ENCODE measurements at places on chromosomes 2 and 18.

GRCh38 chr2:160680294-160680693 is 186.7 kb upstream of the RBMS1 start:
- DNase-seq: no peak

- no peak for DNase-seq
Measured at GRCh38 chr18:45837283-45838070, 12.0 kb downstream of the SIGLEC15 start.

DNA sequence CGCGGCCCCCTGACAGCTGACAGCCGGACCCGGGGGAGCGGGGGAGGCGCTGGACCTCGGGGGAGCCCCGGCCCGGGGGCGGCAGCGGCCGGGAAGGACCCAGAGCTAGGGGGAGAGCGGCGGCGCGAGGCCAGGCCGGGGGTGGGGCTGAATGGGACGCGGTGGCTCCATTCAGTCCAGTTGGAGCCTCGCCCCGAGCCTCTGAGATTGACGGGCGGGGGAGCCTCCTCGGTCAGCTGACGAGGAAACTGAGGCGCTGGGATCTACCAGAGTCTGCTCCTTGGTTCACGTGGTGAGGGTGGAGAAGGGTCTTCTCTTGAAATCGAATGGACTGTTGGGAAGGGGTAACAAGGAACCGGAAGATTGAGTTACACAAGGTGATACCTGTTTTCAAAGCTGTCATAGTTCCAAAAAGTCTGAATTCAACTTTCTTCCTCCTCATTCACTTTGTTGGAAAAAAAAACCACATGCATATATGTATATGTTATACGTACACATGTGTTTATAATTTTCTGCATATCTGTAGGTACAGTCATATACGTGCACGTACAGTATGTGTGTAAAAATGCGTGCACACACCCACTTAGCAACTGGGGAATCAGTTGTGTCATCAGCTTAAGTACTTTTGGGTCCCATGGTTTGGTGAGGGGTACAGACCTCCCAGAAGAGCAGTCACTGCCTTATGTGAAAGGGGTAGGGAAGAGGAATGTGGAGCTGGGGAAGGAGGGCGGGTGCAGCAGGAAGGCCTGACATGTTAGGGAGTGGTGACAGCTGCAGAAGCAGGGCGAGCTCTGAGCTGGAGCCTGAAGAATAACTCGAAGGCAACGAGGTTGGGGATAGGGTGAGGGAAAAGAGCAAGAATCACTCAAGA is 628 bp downstream of the PPP1R7 start:
- no peak for DNase-seq

GRCh38 chr2:210539578-210540416 is 16.6 kb upstream of the CPS1 start:
- no peak for DNase-seq

GRCh38 chr2:69798290-69798908 is 31.1 kb upstream of the GMCL1 start:
- DNase-seq: peak; percentile 46

- DNase-seq: no peak
Measured at GRCh38 chr2:216349366-216349765, 22.9 kb downstream of the MARCHF4 start.

- no peak for DNase-seq
Measured at GRCh38 chr2:165563468-165564225, 94.1 kb downstream of the CSRNP3 start.

DNA sequence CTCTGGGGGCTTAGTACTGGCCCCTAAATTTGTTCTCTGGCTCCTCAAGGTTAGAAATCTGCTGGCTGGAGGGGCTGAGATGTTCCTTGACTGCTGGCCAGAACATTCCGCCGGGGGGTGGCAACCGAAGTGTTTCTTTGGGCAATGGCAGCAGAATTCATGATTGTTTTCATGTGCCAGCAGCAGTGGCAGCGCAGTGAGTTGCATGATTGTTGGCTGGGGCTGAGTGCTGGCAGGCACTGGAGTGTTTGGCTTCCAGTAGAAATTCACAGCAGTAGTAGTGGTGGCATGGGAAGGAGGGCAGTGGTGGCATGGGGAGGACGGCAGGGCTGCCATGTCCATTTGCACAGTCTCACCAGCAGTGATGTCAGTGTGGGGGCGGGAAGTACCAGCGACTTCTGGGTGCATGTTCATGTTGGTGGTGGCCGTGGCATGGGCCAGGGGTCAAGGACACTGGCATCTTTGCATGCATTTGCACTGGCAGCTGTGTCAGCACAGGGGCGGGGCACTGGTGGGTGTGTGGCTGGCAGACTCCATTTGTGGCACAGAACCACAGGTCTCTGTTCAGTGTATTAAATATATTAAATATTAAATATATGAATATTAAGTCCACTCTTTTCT is 130.6 kb upstream of the CDH7 start:
- DNase-seq: no peak

DNA sequence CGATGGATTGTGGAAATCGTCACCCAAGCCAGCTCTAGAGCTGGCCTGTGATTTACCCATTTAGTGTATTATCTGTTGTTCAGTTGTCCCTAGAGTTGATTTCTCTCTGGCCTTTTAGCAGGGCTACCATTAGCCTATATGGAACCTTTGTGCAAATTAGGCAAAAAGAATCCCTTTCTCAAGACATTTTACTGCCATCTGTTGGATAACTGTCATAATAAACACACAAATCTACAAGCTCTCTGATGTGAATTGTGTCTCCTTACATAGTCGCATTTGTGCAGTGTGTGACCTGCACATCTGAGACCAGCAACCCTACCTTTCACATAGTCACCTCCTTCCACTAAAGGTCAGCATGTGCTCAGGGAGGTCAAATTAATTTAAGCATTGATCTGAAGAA is 34.0 kb downstream of the LOXHD1 start:
- DNase-seq: peak; percentile 30

- no peak for DNase-seq
Measured at GRCh38 chr2:176892676-176893226, 319.8 kb upstream of the HNRNPA3 start.

- DNase-seq: no peak
Measured at GRCh38 chr2:53234548-53234903, 533.1 kb upstream of the CHAC2 start.

- no peak for DNase-seq
Measured at GRCh38 chr2:65834062-65834461, 401.7 kb upstream of the SPRED2 start.

- DNase-seq: no peak
Measured at GRCh38 chr2:34069604-34070003, 470.5 kb upstream of the FAM98A start.

DNA sequence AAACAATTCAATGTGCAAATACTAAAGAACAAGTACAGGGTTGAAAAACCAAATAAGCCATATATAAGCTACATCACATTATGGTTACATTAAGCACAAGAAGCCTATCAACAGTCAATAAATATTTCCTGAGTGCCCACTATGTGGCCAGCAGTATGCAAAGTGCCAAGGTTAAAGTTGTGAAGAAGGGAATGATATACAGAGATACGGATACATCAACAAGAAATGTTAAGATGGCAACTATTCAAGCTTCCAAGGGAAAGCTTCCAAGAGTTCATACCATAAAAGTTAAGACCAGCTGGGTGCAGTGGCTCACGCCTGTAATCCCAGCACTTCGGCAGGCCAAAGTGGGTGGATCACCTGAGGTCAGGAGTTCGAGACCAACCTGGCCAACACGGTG is 14.0 kb downstream of the DYM start:
- no peak for DNase-seq

GRCh38 chr2:160555420-160556071 is 61.9 kb upstream of the RBMS1 start:
- no peak for DNase-seq

DNA sequence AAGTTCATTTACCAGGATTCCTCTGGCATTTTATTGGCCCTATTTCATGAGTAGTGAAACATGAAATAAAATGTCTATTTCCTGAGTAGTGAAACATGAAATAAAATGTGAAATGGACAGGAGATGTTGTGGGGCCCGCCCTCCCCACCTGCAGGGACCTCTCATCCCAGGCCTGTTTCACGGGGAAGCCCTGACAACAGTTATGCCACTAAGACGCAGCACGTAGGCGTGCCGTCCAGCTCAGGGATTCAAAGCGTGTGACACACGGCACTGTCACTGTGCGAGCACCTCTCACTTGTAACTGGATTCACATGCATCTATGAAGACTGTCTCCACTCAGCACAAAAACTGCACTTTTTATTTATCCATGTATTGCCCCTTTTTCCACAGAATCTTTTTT is 83.4 kb upstream of the SNTG2 start:
- DNase-seq: no peak

GRCh38 chr2:217975626-217976025 is 27.2 kb downstream of the TNS1 start:
- DNase-seq: no peak

- DNase-seq: no peak
Measured at GRCh38 chr2:46926863-46927262, 11.3 kb upstream of the MCFD2 start.

DNA sequence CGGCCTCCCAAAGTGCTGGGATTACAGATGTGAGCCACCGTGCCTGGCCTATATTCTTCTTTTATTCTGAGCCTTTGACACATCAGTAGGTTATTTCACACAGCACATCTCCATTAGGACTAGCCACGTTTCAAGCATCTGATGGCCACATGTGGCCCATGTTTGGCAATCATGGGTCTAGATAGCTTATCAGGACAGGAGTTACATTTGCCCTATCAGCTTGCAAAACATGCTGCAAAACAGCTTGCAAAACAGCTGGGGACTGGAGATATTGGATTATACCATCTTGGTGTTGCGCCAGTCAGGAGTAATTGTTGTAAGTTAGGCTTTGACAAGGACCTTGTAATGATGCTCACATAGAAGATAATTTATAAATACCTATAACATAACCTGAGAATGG is 94.9 kb downstream of the GBX2 start:
- DNase-seq: no peak

- DNase-seq: no peak
Measured at GRCh38 chr18:28459587-28459986, 282.7 kb upstream of the CDH2 start.

- DNase-seq: no peak
Measured at GRCh38 chr2:241592126-241592845, 33.7 kb downstream of the BOK start.

GRCh38 chr2:71696381-71696780 is 243.0 kb downstream of the DYSF start:
- DNase-seq: no peak

- no peak for DNase-seq
Measured at GRCh38 chr18:35267809-35268208, 22.2 kb downstream of the ZSCAN30 start.

GRCh38 chr2:38672445-38673391 is 6.8 kb downstream of the GALM start:
- DNase-seq: no peak

GRCh38 chr2:187815113-187815512 is 260.9 kb upstream of the TFPI start:
- DNase-seq: no peak

DNA sequence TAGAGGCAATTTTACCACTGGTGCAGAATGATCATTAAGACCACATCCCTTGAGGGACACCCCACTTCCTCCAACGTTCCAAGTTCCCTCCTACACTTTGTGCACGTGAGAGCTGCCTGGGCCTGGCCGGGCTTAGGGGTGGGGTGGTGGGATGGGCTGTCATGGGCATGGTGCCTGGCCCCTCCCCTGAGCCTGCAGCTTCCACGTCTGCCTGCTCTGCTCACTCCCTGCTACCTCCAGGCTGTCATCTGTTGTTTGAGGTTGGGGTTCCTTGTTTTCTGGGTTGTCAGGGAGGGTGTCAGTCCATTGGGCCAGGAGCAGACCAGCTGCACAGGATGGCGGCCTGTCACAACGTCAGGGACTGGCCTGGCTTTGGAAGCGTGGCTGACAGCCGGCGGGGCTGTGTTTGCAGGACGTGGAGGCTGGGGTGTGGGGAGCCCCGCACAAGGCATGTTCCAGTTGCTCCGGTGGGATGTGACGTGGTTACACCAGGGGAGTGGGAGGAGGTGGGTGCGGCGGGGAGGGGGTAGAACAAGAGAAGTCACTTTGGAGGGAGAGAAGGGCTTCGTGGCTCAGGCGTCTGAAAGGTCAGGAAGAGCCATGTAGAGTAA is 72.3 kb downstream of the RTP5 start:
- DNase-seq: no peak

DNA sequence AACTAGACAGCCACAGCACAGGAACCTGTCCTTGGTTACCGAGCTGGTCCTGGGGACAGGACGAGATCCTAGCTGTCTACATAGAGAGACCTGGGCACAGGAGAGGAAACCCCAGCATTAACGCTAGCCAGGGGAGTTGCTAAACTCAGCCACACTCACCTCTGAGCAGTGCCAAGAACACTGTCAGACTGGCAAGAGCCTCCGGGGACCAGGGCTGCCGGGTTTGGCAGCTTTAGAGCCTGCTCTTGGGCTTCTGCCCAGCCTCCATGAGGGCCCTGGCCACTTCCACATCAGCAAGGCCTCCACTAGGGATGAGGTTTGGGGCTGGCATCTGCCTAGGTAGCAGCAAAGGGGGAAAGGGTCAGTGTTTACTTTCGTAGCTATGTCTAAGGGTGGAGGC is 6.7 kb downstream of the TMBIM1 start:
- DNase-seq: peak; percentile 43

GRCh38 chr18:57461652-57462269 is 26.6 kb downstream of the ONECUT2 start:
- no peak for DNase-seq

DNA sequence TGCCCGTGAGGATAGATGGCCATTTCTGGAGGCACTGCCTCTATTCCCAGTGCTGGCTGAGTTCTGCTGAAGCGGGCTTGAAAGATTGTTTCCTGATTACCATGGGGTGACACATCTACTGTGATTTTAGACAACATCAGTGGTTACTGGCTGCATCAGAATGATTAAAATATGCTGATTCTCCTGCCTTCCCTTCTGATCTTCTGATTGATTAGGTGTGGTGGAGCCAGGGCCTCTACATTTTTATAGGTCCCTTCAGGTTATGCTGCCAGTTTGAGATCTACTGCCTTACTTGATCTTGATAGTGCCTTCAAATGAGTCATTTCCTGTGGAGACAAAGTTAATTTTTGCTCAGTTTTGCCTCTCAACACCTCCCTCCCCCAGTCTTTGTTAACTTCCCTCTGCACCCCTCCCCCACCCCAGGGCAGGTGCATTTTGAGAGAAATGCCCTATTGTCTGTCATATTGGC is 31.6 kb upstream of the SNORC start:
- DNase-seq: peak; percentile 12

DNA sequence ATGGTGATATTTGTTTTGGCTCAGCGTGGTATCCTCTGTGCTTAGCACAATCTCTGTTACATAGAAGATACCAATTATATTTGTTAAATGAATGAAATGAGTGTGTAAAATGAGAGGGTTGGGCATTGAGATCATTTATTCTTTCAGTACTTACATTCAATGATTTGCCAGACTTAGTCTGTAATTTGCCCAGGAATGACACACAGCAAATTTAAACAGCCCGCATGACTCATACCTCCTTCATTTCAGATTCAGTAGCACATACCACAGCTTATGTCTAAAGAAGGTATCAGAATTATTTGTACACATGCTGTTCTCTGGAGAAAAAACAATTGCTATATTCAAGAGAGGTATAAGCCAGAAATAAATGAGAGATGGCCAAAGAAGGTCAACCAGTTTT is 37.0 kb downstream of the KLHL14 start:
- DNase-seq: no peak

- DNase-seq: no peak
Measured at GRCh38 chr2:18924886-18925285, 335.5 kb upstream of the NT5C1B start.

GRCh38 chr2:18455236-18455862 is 105.1 kb downstream of the RDH14 start:
- peak; percentile 54 for DNase-seq

- no peak for DNase-seq
Measured at GRCh38 chr2:232418466-232419244, 12.0 kb downstream of the ALPG start.
